ENCODE measurements at places on chromosomes 16 and 17. TPM values are rescaled to one million over a fixed set of nuclear protein-coding genes. Genes with fewer than 3 reads are reported as not detected.
A peak's percentile ranks its signal among the peaks of the same experiment; 100 is the strongest.

GRCh38 chr16:9050102-9050830 lies 41.2 kb upstream of the HAPSTR1 start:
- DNase-seq = peak; percentile 10

DNA sequence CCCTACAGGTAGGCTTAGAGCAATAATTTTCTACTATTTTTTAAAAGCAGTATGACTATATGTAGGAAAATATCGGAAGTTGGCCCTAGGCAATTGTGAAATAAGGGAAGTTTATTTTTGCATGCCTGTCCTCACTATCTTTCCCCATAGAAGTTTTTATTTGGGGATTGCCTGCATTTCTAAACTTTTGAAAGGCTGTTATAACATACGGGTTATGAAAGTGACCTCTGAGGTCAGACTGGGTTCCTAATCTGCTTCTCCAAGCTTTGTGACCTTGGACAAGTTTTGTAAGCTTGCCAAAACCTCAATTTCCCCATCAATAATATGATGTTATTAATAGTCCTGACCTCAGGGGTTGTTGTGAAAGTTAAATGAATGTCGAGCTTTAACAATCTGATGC lies 67.1 kb downstream of the ARHGAP44 start:
- DNase-seq = no peak

GRCh38 chr17:50853015-50853615 lies 13.0 kb downstream of the TOB1 start:
- DNase-seq = no peak

GRCh38 chr16:19105131-19105530 lies 8.6 kb upstream of the ITPRIPL2 start:
- DNase-seq = no peak

The STXBP4 gene
- total RNA-seq = 5.6 TPM

DNA sequence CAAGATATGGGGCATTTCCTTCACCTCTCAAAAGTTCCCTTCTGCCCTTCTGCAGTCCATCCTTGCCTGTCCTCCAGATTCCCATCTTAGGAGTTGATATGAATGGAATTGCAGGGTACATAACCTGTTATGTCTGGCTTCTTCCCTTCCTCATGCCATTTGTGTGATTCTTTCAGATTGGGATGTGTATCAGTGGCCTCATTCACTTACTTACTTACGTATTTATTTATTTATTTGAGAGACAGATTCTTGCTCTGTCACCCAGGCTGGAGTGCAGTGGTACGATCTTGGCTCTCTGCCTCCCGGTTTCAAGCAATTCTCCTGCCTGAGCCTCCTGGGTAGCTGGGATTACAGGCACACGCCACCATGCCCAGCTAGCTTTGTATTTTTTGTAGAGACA lies 6.2 kb upstream of the TMEM94 start:
- no peak for DNase-seq

- peak; percentile 23 for DNase-seq
Measured at GRCh38 chr16:4344983-4345835, 5.9 kb downstream of the PAM16 start.

The ITGB3 gene
- total RNA-seq = 13.1 TPM

The MRTFB gene
- 6.9 TPM for total RNA-seq

DNA sequence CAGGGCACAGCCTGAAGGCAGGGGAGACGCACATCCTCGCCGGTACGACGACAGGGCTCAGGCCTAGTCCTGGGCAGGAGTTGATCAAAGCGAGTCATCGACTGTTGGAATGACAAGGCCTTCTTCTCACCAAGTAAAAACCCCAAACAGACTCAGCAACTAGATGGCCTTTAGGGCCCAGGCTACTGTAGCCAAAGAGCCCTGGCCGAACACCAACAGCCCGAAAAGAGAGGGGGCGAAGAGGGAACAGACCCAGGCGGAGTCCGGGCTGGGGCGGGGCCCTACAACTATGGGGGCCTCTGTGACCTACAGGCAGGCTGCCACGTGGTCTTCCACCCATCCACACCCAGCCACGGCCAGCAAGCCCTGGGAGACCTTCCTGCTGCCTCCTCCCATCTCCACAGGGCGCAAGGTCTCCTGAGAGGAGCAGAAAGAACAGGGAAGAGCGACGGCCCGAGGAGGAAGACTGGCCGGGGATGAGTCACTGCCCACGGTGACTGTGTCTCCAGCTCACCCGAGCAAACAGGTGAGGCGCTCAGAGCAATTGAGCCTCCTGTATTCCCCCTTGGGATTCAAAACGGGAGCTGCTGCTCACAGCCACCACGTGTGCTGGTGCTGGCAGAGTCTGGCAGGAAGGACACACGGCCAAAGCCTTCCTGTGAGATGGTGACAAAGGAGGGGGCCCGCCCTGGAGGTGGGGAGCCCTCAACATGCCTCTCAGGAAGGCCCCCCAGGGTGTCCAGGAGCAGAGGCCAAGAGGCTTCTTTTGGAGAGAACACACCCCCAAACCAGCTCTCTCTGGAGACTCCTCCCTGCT lies 17.7 kb downstream of the SLC16A3 start:
- DNase-seq = peak; percentile 75

The PLD6 gene
- total RNA-seq = 7.8 TPM

DNA sequence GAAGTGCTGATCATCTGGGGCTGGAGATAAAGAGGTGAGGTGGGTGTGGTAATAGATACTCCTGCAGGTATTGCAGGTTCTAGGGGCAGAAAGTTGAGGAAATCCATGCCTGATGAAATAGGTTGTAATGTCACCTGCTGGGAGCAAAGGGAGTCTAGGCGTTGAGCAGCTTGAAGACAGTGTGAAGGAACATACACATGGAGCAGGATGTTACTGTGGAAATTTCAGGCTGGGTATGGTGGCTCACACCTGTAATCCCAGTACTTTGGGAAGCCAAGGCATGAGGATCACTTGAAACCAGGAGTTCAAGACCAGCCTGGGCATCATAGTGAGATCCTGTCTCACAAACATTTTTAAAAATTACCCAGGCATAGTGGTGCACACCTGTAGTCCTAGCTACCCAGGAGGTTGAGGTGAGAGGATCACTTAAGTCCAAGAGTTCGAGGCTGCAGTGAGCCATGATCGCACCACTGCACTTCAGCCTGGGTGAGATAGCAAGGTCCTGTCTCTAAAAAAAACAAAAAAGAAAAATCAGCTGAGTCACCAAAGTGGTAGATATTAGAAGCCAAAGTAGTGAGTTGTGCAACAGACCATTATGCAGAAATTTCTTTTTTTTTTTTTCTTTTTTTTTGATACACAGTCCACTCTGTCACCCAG lies 9.1 kb upstream of the CRYBA1 start:
- peak; percentile 81 for DNase-seq

The CACNG1 gene
- total RNA-seq = not detected

All from fibroblast of lung (primary cell).